Natural killer cell treated with Interleukin-12 subunit alpha and Interleukin-12 subunit beta and Interleukin-15 and Interleukin-18, amount 100 ng/mL, for 72 hours (primary cell): ENCODE measurements at places on chromosomes 11 and 22.

DNA sequence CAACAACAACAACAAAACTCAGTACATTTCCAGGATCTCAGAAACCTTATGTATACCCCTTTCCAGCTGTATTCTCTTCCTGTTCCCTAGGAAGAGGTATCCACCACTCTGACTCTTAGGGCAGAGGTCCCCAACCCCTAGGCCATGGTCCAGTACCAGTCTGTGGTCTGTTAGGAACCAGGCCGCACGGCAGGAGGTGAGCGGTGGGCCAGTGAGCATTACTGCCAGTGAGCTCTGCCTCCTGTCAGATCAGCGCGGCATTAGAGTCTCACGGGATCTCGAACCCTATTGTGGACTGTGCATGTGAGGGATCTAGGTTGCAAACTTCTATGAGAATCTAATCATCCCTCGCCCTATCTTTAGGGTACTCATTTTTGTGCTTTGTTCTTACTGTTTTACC, 43.9 kb upstream of the LMO1 start:
- DNase-seq, result no peak

DNA sequence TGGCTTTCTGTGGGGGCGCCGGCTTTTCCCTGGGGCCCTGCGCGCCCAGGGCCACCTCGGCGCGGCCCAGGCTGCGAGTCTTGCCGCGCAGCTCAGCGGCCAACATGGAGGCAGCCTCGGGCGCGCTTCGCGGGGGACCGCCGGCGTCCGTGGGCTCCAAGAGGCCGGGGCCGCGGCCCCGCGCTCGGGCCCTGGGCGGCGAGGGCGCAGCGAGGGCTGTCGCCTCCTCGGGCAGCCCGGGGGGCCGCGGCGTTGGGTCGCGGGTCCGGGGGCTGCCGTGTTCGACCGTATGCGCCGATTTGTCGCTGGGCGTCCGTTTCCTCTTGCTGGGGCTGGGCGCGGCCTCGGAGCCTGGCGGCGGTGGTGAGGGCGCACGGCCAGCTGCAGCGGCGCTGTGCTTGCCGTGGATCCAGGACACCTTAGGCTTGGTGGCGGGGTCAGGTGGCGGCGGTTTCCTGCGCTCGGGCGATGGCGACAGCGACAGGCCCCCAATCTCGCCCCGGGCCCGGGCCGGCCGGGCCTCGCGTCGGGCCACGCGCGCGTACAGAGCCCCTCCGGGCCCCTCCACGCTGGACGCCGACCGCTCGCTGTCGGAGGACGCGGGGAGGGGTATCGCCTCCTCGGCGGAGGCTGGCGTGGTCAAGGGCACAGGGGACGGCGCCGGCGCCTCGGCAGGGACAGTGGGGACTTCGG, 11.9 kb downstream of the SCARF2 start:
- no peak for DNase-seq

DNA sequence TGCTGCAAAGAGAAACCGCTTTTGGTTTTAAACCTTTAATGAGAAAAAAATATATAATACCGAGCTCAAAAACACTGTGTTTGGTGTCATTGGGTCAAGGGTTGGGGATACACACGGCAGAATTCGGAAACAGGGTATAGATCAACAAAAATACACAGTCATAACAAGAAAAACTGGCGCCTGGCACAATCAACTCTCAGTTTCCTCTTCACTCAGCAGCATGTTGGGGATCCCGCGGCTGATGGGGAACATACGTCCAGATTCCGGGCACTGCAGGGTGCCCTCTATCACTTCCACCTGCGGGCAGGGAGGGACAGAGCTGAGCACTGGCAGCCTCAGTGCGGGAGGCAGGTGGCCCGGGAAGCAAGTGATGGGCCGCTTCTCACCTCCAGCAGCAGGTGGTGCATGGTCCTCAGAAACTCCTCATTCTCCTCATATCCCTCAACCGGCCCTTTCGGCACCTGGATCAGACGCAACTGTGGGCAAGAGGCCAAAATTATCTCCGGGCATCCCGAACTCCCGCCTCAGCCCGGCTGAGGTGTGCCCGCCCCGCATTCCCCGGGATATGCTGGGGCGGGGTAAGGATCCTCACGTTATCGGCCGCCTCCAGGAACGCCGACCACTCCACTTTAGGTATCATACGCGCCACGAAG, 561 bp downstream of the TRMT112 start:
- no peak for DNase-seq

GRCh38 chr11:373716-374551, 4.6 kb downstream of the B4GALNT4 start:
- no peak for DNase-seq

DNA sequence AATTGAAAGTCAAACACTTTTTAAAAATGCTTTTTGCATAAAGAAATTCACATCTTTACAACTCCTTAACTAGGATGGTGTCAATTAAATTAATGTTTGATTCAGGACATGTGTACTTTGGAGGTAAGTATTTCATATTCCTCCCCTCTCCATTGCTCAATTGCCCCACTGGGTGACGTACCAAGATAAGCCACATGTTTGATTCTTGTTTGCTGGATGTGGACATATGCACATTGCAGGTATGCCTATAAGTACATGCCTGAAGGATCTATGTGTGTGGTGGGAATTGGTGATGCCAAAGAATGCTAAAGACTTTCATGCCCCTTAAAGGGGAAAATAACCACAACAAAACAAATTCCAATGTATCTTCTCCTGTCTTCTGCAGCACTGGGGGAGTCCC, 5.8 kb downstream of the CD44 start:
- no peak for DNase-seq

DNA sequence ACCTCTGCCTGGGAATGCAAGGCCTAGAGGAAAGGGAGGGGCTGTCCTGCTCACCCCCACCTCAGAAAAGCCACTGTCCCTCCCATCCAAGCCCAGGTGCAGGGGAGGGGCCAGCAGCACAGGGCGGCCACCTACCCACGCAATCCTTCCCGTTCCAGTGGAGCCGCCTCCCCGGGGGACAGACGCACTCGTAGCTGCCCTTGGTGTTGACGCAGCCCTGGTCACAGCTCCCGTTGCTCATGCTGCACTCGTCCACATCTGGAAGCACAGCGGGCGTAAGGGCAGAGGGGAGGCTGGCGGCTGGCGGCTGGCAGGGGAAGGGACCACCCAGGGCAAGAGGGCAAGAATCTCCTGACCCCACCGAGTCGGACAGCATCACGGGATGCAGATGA, 40.3 kb upstream of the TTLL12 start:
- no peak for DNase-seq

DNA sequence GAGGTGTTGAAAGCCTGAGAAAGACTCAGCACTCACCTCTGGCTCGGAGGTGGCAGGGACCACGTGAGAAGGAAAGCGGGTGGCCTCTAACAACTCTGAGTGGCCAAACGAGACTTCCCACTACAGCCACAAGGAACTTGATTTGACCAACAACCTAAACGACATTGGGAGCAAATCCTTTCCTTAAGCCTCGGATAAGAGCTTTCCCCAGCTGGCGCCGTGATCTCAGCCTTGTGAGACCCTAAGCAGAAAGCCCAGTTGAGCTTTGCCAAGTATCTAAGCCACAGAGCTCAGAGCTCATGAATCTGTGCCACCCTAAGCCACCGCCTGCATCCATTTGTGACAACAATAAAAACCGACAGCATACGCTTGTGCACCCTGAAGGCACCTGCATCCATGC, 636.0 kb downstream of the TBC1D22A start:
- no peak for DNase-seq

DNA sequence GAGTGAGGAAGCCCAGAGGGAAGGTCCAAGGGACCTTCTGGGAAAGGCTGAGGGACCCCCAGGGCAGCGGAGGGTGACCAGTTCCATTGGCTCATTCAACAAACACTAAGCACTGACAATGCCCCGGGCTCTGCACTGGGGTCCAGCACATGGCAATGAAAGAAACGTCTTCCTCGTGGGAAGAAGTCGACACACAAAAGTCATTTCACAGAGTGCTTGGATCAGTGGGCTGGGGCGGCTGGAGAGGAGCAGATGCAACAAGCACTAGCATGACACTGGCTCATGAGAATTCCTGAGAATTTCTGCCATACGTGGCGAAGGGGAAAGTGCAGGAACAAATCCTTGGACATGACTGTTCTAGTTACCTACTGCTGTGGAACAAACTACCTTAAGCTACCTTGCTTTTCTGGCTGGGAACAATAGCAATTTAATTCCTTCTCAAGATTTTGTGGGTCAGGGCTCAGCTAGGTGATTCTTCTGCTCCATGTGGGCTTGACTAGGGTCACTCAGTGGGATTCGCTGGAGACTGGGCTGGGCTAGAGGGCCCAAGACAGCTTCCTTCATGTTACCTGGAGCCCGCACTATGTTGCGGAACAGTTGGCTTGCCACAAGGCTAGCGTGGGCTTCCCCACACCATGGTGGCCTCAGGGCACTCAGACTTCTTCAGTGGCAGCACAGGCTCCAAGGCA, 6.9 kb upstream of the STIP1 start:
- no peak for DNase-seq

GRCh38 chr11:102879801-102880200, 5.0 kb upstream of the MMP12 start:
- no peak for DNase-seq

DNA sequence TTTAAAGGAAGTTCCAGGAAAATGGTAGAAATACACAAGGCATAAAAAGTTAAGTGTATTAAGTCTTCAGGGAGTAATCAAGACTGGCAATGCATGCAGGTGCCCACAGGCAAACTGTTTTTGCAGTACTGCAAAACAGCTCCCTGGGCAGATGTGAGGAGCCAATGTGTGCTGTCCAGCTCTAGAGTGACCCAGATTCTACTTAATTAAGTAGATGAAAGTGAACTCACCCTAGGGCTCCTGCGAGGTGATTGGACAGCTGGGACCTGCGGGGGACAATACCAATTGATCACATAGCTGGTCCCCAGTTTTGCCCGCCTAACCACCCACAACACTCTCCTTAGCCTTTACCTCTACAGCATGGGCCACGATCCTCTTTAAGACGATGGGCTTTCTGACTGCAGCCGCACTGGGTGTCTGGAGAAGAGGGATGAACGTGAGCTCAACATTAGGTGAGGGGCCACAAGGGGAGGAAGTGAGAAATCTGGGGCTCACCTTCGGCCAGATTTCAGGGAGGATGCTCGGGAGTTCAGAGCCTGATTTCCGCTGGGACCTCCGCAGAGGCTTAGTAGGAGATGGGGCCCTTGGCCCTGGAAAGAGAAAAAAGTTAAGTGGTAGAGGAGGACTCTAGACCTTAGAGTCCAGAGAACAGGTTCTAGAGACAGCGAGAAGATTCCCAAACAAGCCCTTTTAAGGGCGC, 556 bp downstream of the CDCA5 start:
- peak; percentile 38 for DNase-seq

- DNase-seq, result no peak
Observed at GRCh38 chr11:124384399-124384798, at the start of gene OR8B2. Gene OR8B2, minus strand, starts transcription at chr11:124384499. Its CDS starts 1,156 bp downstream, at chr11:124383343.

DNA sequence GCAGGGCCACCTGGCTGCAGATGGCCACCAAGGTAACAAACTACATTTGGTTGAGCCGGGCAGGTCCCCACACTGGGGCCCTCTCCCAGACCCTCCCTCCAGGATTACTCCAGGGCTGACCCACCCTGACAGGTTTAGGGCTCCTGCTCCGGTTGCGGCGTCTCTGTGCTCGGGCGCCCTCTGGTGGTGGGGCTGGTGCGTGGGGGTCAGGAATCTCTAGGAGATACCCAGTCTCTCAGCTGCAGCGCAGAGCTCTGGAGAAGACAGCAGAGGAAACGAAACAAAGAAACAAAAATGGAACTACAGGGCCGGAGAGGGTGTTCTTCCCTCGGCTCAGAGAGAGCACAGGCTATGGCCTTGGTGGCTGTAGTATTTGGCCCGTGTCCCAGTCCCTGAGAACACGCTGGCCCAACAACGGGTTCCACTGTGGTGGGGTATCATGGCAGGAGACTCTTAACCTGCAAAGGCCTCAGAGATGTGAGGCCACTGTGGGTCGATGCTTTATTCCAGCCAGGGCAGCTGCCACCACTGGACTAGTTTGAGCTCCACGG, 2.4 kb downstream of the C11orf96 start:
- peak; percentile 75 for DNase-seq

GRCh38 chr11:75572744-75573143, 10.7 kb downstream of the SERPINH1 start:
- DNase-seq, result no peak

- DNase-seq, result no peak
Observed at GRCh38 chr22:33867118-33867866, 53.0 kb downstream of the LARGE1 start.

- no peak for DNase-seq
Observed at GRCh38 chr11:109439684-109440083, 17.7 kb downstream of the C11orf87 start.

GRCh38 chr22:37053310-37054055, 1.9 kb downstream of the KCTD17 start:
- no peak for DNase-seq

GRCh38 chr22:46355369-46355995, 20.0 kb downstream of the TRMU start:
- DNase-seq, result peak; percentile 74

DNA sequence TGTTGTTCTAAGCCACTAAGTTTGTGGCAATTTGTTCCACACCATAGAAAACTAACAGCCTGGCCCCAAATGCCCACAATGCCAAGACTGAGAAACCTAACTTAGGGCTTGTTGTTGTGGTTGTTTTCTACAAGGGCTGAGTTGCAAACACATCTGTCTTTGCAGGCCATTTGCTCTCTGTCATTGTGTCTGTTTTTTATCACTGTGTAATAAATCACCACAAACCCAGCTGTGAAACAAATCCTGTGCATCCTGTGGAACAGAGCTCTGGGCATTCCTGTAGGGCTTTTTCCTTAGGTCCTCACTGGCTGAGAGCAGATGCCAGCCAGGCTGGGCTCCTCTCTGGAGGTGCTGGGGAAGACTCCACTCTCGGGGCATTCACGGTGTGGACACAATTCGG, 15.7 kb upstream of the SYT8 start:
- DNase-seq, result no peak
